ENCODE measurements at places on chromosomes 5 and 9.
A peak's percentile ranks its signal among the peaks of the same experiment; 100 is the strongest.

DNA sequence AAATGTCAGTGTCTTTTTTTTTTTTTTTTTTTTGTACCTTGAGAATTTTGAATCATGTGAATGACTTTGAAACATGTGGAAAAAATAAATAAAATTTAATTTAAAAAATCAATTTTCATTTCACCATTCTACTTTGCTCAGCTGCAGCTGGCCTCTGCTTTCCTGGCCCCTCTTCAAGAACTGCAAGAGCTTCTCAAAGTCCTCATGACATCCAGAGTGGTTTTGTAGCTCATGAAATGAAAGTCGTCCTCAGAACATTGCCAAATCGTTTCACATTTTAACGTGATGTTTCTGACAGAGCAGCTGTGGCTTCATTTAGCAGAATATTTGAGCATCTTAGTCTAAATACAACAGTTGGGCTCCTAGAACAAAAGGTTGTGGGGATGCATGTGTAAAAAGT, 47.9 kb upstream of the TMEM215 start:
- DNase-seq = no peak

- no peak for DNase-seq
Measured at GRCh38 chr5:83530193-83530592, 58.6 kb downstream of the VCAN start.

DNA sequence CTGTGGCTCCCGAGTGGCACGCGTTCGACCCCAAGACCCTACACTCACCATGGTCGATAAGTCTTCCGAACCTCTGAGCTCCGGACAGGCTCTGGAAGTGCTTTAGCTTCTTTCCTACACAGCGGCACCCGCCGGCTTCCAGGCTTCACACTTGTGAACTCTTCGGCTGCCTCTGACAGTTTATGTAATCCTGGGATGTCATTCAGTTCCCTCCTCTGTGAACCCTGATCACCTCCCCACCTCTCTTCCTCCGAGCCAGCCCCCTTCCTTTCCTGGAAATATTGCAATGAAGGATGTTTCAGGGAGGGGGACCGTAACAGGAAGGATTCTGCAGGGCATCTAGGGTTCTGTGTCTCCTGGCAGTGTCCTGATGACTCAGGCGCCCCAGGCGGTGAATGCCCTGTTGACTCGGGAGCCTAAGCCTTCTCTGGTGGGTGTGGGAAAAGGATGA, at the start of gene CD14:
TSS of gene CD14 (minus strand) at position 155 of the 451 bp plus-strand sequence. CDS start at position 51, 104 bp downstream.
- DNase-seq = no peak

GRCh38 chr9:95197692-95198271, 119.7 kb downstream of the FANCC start:
- no peak for DNase-seq

DNA sequence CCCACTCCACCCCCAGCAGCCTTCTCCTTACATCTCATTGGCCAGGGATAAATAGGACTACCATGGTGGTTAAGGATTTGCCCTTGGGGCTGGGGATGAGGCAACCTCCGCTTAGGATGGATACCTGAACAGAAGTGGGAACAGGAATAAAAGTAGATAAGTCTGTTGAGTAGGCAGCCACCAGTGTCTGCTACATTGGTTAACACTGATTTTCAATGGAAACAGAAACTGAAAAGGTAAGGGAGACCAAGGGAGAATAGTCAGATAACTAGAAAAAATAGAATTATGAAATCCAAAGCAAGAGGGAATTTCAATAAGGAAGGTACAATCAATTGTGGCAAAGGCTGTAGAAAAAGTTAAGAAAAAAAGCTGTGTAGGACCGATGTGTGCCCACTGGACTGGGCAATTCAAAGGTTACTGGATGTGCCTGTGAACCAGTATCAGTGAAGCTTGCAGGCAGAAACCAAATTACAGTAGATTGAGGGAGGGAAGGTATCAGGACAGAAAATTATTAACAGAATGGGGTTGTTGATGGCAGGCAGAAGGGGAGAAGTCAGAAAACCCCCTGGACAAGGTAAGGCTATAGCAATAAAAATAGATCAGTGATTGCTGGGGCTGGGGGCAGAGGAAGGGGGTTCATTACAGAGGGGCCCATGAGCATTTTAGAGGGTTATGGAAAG, 48.7 kb downstream of the DNAJC21 start:
- no peak for DNase-seq

DNA sequence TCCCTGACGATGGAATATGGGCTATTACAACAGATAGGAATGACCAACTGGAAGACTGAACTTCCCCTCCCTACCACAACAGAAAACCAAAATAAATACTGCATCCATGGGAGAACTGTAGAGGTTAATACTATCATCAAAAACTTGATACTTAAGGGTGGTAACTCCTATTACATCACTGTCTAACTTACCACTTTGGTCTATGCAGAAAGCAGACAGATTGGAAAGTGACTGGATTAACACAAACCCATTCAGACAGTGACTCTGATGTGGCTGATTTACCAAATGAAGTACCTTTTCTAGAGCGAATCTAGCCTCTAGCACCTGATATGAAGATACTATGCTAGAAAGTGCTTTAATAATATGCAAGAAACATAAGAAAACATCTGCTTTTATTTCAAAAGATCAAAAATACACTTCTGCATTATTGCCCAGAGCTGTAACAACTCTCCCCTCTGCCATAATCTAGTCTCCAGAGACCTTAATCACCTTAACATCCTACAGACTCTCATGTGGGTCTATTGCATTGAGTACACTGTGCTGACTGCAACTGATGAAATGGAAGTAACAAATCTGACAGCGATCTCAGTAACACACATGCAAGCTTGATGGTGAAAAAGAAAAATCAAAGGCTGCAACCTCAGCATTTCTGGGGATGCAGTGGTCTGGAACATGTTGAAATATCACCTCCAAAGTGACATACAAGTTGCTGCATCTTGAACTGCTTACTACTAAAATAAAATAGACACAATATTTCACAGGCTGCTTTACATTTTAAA, 62.7 kb downstream of the EPB41L4A start:
- DNase-seq = no peak

DNA sequence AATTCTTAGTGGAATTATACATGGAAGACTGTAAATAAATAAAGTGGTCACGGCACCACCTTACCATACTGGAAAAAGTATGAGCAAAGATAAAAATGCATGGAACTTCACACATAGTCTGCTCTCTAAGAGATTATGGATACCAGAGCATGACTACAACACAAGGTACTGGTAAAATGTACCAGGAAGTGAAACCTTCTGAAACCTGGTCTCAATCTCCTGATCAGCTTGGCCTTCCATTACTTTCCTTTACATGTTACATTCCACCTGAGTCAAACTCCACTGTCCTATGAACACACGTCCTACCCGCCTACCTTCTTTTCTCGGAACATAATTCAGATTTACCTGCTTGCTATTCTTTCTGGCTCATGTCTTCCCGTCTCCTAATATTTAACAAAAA, 15.9 kb downstream of the PTAR1 start:
- DNase-seq = peak; percentile 84

DNA sequence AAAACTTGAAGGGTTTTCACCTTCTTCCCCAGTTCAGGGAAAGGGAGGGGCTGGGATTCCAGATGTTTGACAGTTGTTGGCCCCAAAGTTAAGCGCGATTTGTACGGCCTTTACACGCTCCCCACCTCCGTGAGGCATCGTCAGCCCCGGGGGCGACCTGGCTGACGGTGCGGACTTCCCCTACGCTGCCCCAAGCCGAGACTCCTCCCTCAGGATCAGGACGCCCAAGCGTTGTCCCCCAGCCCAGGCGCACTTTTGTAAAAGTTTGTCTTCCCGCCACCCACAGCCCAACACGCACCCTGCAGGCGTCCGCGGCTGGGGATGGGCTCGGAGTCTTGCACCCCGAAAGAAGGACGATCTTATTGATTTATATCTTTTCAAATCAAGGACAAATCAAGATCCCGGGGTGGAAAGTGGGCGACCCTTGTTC, 713 bp downstream of the MOB3B start:
- DNase-seq = peak; percentile 80

- no peak for DNase-seq
Measured at GRCh38 chr5:60178101-60178500, 284.6 kb upstream of the PDE4D start.

DNA sequence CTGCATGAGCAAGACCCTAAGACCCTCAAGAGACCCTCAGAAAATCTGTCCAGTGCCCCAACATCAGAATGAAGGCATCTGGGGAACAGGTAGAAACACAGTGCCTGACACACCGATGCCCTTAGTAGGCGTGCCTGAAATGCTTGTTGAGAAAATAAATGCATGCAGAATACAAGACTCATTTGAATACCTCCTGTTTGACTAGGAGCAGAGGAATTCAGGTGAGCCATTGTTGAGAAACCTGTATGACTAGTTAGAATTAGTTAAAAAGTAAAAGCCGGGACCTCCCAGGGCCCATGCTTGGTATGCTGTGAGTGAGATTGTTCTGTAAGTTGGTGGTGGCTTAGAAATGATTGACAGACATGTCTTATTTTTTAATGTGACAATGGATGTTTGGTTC, 55.0 kb downstream of the WWC1 start:
- DNase-seq = peak; percentile 86

GRCh38 chr9:106758911-106759310, 104.1 kb upstream of the ZNF462 start:
- DNase-seq = no peak

DNA sequence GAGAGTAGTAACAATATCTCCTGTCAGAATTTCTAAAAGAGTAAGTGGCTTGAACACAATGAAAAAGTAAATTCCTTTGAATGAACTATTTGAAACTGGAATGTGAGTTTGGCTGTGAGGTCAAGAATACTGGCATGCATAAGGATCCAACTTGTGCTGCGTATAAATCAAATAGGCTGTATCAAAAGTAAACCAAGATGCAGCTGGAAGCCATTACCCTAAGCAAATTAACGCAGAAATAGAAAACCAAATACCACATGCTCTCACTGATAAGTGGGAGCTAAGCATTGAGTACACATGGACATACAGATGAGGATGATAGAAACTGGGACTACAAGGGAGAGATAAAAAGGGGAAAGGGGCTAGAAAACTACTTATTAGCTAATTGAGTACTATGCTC, 24.0 kb upstream of the SRFBP1 start:
- no peak for DNase-seq

DNA sequence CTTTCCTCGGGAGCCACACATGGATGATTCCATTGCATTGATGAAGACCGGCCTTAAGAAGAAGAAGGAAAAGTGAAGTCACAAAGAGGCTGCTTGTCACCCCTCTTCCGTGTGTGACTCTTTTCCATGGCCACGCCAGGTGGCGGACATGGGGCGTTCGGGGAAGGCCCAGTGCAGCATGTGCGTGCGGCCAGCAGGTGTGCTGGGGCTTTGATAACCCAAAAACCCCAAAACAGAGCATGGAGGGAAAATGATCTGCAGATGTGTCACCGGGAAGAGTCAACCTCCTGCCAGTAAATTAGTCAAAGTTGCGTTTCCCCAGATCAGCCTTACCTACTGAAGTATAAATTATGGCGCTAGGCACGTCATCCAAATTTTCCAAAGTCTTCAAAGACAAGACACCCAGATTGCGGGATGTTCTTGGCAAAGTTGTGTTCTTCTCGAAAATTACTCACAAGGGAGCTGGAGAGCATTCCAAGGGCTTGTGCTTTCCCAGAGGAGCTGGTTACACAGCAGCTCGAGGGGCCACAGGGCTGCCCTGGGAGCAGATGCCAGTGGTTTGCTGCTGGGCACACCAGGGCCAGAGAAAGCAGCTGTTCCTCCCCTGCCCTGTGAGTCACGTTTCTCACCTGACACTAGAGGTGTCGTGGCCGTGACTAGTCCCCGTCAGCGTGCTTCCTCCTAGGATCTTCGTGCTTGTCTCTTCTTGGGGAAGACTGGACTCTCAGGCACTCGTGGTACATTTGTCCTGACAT, 53.9 kb downstream of the IRX2 start:
- DNase-seq = no peak

DNA sequence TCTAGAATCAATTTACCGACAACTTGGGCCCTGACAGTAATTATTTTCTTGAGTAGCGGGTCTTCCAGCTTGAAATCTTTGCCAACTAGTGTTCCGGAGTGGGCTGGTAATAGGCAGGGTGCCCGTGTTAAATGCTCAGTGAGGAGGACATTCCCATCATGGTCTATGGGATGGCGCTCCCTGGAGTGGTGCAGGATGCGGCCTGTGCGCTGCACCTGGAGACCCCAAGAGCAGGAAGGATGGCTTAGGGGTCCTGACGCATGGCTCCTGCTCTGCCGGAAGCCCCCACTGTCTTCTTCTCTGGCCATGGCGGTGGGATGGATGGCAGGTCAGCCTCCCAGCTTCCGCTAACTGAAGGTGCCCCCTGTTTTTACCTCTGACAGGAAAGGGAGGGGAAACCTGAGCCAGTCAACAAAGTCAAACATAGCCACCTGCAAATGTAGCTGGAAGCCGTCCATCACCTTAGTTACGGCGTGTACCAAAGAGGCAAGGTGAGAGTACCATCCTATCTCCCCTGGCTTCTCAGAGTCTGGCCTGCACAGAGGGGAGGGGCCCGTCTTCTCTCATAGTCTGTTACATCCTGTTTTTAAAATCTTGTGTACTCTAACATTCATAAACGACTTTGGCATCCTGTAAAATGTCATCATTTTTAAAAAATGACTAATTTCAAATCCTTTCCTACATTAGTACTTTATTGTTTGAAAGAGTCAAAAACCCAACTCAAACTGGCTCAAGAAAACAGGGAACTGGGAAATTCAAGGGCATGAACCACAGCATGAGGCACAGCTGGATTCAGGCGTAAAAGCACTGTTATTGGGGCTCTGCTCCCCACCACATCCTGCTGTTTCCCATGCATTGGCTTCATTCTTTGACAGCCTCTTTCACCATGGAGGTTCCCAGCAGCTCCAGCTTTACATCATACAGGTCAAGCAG, 28.5 kb upstream of the UNC5A start:
- no peak for DNase-seq

- peak; percentile 56 for DNase-seq
Measured at GRCh38 chr5:14247054-14247386, 103.9 kb downstream of the TRIO start.

- no peak for DNase-seq
Measured at GRCh38 chr9:9091387-9091786, 1291.8 kb upstream of the DMAC1 start.

DNA sequence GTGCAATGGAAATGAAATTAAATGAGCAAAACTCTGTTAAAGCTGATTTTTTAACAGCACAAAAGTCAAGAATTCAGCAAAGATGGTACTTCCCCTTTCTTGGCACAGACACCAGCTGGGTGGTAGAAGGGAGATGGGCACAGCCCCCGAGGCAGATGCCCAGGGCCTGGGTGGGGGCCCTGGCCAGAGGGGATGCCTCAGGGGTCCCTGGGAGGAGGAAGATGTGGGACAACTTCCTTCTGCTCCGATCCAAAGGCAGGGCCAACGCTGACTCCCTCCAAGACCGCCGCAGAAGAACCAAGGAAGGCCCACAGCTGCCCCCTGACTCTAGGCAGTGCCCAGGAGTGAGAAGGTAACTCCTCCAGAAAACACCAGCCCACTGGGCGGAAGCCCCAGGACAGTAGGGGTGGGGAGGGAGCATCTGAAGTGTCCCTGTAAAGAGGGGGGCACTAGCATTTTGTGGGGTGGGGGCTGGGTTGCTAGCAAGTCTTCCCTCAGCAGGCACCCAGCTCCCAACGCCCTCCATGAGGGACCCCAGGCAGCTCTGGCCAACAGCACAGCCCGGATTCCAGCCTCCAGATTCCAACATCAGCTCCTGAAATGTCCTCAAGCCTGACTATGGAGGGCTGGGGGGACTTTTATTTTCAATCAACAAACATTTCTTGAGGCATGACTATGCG, 4.9 kb downstream of the NACC2 start:
- no peak for DNase-seq

Data from mesendoderm (in vitro differentiated cells).